Lower lobe of right lung (tissue), 2 donors: ENCODE measurements at places on chromosomes 1 and 21. TPM values are rescaled to one million over a fixed set of nuclear protein-coding genes. Genes with fewer than 3 reads are reported as not detected.

DNA sequence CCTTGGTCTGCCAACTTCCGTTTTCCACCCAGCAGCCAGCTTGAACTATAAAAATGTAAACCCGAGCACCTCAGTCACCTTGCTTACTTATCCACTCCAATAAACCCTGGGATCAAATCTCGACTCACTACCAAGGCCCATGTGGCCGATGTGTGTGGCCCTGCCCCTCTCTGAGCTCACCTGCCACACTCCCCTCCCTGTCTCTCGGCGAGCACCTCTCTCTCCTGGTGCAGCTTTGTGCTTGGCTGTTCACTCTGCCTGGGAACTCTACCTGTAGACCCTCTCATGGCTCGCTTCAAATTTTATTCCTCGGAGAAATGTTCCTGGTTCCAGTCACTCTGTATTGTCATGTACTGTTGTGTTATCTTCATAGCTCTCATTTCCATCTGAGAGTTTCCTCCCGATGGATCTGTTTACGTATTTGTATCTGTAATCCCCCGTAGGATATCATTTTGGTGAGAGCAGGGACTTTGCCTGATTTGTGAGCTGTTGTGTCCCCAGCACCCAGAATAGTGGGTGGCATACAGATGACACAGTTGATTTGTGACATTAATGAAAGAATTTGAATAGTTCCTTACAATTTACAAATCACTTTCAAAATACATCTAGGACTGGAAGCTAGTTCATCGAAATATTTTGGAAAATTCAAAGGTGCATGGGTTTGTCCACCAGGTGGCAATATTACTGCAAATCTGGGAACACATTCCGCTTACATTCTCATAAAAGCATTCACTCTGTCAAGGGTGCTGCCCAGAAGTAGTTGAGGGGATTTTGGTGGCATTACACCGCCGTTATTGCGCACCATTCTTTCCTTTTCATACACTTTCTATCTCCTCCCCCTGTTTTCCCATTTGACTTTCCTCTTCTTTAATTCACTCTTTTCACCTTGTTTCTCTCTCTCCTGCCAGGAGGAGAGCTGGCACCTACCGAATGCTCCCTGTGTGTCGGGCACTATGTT, 95.3 kb downstream of the ABCA4 start:
- H3K36me3 ChIP-seq = no peaks in the 10 kb centered on the region
- H3K27me3 ChIP-seq = no peaks in the 10 kb centered on the region
- no peak for DNase-seq
- peak overlapping the region; percentile 25 for H3K27ac ChIP-seq

Gene HMGCS2
- total RNA-seq = 0.32 TPM

Gene OLFML2B
- 19.1 TPM for total RNA-seq

- H3K27me3 ChIP-seq = no peaks in the 10 kb centered on the region
- H3K4me3 ChIP-seq = no peak overlapping the region
- no peak for DNase-seq
- H3K27ac ChIP-seq = no peak overlapping the region
Observed at GRCh38 chr1:58432851-58433668, 113.5 kb downstream of the OMA1 start.

- peaks cover 14% of the 10 kb centered on the region for H3K27me3 ChIP-seq
- H3K4me1 ChIP-seq = peaks cover 24% of the 10 kb centered on the region
- no peak within 1 kb of the TSS for H3K27ac ChIP-seq
- H3K4me3 ChIP-seq = peak within 1 kb of the TSS; percentile 65
Observed at GRCh38 chr1:166166698-166167571, at the start of gene FAM78B. FAM78B (minus strand) TSS chr1:166167001; CDS start chr1:166166248, 753 bp downstream.
